ENCODE measurements at places on chromosomes 12 and 14.
A peak's percentile ranks its signal among the peaks of the same experiment; 100 is the strongest.

- no peaks in the 10 kb centered on the region for H3K4me1 ChIP-seq
- H3K27me3 ChIP-seq, result no peaks in the 10 kb centered on the region
- DNase-seq, result peak; percentile 51
- no peak overlapping the region for H3K4me3 ChIP-seq
Measured at GRCh38 chr14:71720978-71721624, 211.1 kb upstream of the RGS6 start.

GRCh38 chr14:103071544-103072251 is 12.3 kb upstream of the LBHD2 start:
- H3K36me3 ChIP-seq, result no peaks in the 10 kb centered on the region
- no peaks in the 10 kb centered on the region for H3K27me3 ChIP-seq
- peaks cover 10% of the 10 kb centered on the region for H3K4me1 ChIP-seq
- H3K27ac ChIP-seq, result no peak overlapping the region
- DNase-seq, result no peak
- no peak overlapping the region for H3K4me3 ChIP-seq

DNA sequence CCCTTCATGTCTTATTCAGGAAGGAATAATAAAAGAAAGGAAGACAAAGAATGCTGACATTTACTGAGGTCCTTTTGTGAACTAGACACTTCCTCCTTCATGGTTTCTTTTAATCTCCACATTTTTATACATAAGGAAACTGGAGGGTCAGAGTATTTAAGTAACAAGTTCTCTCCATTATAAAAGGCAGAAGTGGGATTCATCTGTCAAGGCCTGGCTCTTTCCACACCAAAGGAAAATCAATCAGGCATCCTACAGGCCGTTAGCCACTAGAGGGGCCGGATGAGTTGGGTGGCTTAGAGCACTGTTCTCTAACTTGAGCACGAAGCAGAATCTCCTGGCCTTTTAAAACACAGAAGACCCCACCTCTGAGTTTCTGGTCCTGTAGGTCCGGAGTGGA is 36.8 kb upstream of the NINJ2 start:
- no peak overlapping the region for H3K27ac ChIP-seq
- no peak overlapping the region for H3K4me3 ChIP-seq
- no peak for DNase-seq
- no peaks in the 10 kb centered on the region for H3K36me3 ChIP-seq
- no peaks in the 10 kb centered on the region for H3K4me1 ChIP-seq

- no peak for DNase-seq
- H3K27ac ChIP-seq, result no peak overlapping the region
- no peak overlapping the region for H3K4me3 ChIP-seq
Measured at GRCh38 chr12:106975993-106976658, 10.8 kb downstream of the MTERF2 start.

DNA sequence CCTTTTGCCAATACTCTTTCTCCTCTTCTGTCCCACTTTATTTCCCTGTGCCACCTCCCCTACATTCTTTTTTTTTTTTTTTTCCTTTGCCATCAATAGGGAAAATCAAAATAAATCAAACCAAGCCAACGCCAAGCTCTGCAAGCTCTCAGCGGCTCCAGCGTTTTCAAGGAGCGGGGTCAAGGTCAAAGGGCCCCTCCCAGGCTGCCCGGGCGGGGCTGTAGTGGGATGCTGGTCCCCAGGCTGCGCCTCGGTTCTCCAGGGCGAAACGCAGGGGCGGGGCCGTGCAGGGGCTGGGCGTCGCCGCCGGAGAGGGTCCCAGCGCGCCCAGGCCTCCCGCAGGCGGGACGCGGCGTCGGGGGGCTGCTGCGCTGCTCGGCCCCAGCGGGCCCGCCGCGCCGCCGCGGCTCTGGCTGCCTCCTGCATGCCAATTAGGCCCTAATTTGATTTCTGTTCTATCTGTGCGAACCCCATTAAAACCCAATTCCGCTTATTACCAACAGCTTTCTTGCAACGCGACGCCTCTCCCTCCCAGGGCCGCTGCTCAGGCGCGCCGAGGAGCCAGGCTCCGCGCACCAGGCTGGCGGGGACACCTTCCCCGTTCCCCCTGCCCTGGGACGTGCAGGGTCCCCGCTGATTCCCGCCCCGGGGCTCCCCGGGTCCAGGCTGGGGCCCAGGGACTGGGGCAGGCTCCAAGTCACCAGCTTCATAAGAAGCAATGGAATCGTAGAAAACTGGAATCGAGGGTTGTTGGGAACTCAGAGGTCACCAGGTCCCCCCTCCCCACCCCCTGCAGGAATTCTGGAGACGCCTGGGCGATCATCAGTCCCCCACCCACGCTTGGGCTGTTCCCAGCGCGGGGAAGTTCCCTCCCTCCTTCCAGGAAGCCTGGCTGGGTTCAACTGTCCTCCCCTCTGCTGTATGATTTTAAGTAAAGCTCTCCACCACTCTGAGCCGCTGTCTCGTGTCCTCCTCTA is 50.7 kb upstream of the MAP1LC3B2 start:
- no peaks in the 10 kb centered on the region for H3K36me3 ChIP-seq
- H3K27ac ChIP-seq, result peak overlapping the region; percentile 34
- peak; percentile 14 for DNase-seq
- H3K4me3 ChIP-seq, result no peak overlapping the region
- H3K4me1 ChIP-seq, result peaks cover 11% of the 10 kb centered on the region
- H3K27me3 ChIP-seq, result no peaks in the 10 kb centered on the region

GRCh38 chr14:76256545-76256944 is 104.8 kb downstream of the GPATCH2L start:
- no peaks in the 10 kb centered on the region for H3K36me3 ChIP-seq
- no peak overlapping the region for H3K4me3 ChIP-seq
- H3K4me1 ChIP-seq, result no peaks in the 10 kb centered on the region
- H3K27ac ChIP-seq, result no peak overlapping the region
- no peak for DNase-seq

GRCh38 chr12:51662728-51663154 is 71.7 kb downstream of the SCN8A start:
- H3K27me3 ChIP-seq, result no peaks in the 10 kb centered on the region
- H3K4me1 ChIP-seq, result no peaks in the 10 kb centered on the region
- H3K4me3 ChIP-seq, result no peak overlapping the region
- H3K27ac ChIP-seq, result no peak overlapping the region
- DNase-seq, result no peak

DNA sequence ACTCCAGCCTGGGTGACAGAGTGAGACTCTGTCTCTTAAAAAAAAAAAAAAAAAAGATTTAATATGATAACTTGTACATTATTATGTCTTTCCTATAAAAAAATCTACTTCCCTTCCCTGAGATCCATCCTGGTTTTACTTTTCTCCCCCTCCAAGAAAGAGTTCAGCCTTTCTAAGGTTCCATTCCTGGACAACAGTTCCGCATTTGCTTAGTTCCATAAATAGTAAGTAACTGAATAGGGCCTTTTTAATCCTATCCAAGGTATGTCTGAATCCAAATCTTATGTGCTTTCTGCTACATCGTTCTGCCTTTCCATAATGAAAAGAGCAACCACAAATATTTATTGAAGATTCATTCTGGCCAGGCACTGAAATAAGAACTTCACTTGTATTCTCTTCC is 187.8 kb downstream of the DACT1 start:
- H3K4me1 ChIP-seq, result no peaks in the 10 kb centered on the region
- H3K36me3 ChIP-seq, result no peaks in the 10 kb centered on the region
- no peak overlapping the region for H3K27ac ChIP-seq
- DNase-seq, result no peak
- no peak overlapping the region for H3K4me3 ChIP-seq
- no peaks in the 10 kb centered on the region for H3K27me3 ChIP-seq

DNA sequence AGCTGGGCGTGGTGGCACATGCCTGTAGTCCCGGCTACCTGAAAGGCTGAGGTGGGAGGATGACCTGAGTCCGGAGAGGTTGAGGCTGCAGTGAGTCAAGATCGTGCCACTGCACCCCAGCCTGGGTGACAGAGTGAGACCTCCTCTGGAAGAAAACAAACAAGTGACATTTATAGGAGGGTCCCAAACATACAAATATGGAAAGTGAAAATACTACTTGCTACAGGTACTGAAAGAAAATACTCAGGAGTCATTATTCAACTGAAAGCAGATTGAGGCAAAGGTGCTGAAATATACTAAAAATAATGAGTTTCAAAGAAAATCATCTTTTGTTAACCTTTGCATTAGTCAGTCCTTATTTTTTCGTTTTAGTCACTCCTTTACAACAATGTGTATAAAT is 53.5 kb downstream of the ETV6 start:
- peaks cover 67% of the 10 kb centered on the region for H3K36me3 ChIP-seq
- no peak overlapping the region for H3K27ac ChIP-seq
- no peak overlapping the region for H3K4me3 ChIP-seq
- H3K4me1 ChIP-seq, result peaks cover 19% of the 10 kb centered on the region
- H3K27me3 ChIP-seq, result no peaks in the 10 kb centered on the region

DNA sequence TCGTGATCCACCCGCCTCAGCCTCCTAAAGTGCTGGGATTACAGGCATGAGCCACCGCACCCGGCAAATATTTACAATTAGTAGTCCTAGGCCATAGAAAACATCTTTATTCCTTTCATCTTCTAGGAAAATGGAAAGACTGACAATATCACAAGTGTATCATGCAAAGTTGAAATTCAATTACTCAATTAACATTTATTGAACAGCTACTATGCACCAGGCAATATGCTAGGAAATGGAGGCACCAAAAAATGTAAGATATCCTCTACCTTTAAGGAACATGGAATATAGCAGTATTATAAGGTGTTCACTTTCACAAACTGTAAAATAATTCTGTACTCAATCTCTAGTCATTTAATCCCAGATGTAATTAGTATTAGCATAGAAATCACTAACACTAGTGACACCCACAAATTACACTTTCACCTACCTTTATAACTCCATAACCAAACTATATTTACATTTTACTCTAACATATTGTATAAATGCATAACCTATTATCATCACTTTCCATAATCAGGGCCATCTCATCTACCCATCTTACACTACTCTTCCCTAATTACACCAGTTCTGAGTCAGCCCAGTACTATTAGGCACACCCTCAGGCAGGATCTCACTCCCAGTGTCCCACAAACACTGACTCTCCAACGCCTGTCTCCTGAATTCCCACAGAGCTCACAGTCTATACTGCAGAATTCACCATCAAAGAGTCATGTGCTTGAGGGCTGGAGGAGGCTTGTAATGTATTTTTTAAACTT is 10.4 kb downstream of the CORO1C start:
- H3K27me3 ChIP-seq, result no peaks in the 10 kb centered on the region
- H3K27ac ChIP-seq, result no peak overlapping the region
- H3K4me3 ChIP-seq, result no peak overlapping the region
- no peaks in the 10 kb centered on the region for H3K36me3 ChIP-seq
- DNase-seq, result no peak

DNA sequence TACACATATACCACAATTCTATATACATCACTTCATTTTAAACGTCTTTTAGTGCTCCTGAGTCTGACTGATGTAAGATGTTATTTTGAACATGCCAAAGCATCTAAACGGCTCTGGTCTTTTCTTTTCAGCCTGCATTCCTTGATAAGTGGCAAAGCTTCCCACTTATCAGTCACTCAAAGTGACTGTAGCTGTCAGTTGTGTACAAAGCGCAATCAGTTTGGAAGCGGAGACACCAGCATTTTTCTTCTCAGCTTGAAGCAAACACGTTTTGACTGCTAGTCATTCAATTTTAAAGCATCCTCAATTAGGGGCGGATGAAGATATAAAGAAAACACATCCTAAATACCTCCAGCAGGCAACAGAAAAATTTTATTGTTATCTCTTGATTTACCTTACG is 226.8 kb downstream of the SOX5 start:
- DNase-seq, result no peak
- H3K36me3 ChIP-seq, result no peaks in the 10 kb centered on the region
- no peaks in the 10 kb centered on the region for H3K27me3 ChIP-seq
- no peak overlapping the region for H3K27ac ChIP-seq
- H3K4me1 ChIP-seq, result no peaks in the 10 kb centered on the region
- no peak overlapping the region for H3K4me3 ChIP-seq

GRCh38 chr12:132478433-132478803 is 11.5 kb upstream of the FBRSL1 start:
- no peaks in the 10 kb centered on the region for H3K4me1 ChIP-seq
- no peak overlapping the region for H3K4me3 ChIP-seq
- H3K27ac ChIP-seq, result no peak overlapping the region
- H3K36me3 ChIP-seq, result no peaks in the 10 kb centered on the region
- no peak for DNase-seq
- H3K27me3 ChIP-seq, result no peaks in the 10 kb centered on the region

DNA sequence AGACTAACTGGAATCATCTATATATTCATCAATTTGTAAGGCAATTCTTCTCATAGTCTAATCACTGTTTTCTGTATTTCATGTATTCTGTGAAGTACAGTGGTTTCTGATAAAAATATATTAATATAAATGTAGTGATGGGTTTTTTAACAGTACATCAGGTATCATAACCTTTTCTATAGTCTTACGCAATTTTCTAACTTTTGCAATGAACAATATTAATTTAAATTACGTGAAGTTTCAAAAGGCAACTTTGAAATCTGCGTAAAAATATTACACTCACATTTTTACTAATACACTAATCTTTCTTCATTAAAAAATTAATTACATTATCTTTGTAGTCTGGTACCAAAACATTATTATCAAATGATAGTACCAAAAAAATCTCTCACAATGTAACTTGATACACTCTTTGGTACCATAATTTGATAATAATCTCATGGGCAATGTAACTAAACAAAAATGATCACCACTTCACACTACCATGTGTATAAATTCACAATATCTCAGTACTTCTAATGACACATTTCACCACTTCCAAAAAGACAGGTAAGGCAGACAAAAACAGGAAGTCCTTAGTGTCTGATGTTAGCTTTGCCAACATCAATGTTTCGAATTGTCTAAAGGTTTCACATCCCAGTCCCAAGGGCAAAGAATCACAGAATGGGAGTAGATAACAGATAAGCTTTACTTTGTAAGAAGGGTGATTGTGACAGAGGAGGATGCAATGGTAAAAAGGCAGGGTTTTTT is 8.7 kb downstream of the DNAI7 start:
- no peaks in the 10 kb centered on the region for H3K36me3 ChIP-seq
- H3K27me3 ChIP-seq, result no peaks in the 10 kb centered on the region
- no peak for DNase-seq
- H3K4me3 ChIP-seq, result no peak overlapping the region
- no peak overlapping the region for H3K27ac ChIP-seq
- no peaks in the 10 kb centered on the region for H3K4me1 ChIP-seq

DNA sequence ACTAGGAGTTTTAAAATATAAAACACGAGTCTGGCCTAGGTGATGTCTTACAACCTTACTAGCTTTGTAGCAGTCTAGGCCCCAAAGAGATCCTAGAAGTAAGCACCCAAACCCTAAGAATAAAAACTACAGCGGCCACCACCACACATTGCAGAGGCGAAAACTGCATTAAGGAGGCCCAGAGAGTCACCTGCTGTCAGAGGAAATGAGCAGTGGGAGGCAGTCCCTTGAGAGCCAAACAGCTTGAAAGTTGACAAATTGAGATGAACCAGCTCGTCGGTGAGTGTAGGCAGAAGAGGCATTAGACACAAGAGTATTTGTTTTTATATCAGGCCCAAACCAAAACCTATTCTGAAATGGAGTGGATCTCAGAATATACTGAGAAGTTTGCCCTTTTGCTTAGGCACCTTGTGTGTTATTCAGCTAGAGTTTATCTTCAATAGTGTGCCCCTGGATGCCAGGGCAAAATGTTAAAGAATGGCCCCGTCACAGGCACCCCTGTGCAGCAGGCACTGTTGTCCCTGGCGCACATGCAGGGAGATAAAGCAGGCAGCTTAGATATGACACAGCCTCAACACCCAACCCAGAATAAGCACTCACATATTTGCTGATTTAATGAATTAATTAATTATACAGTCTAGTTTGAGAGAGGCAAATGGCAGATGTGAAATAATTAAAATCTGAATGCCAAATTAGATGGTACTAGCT is 56.7 kb downstream of the TTC7B start:
- H3K4me3 ChIP-seq, result peak overlapping the region; percentile 61
- H3K4me1 ChIP-seq, result peaks cover 23% of the 10 kb centered on the region
- peak; percentile 60 for DNase-seq
- no peaks in the 10 kb centered on the region for H3K36me3 ChIP-seq
